ENCODE measurements at places on chromosomes 7 and 10. TPM values are rescaled to one million over a fixed set of nuclear protein-coding genes. Genes with fewer than 3 reads are reported as not detected.

The C10orf62 gene
- polyA plus RNA-seq, result 0.11 TPM

The CYP26C1 gene
- polyA plus RNA-seq, result not detected

The SLIT1 gene
- 0.70 TPM for polyA plus RNA-seq

The PTTG1IP2 gene
- not detected for polyA plus RNA-seq

The SLC13A1 gene
- polyA plus RNA-seq, result not detected

The TAS2R41 gene
- not detected for polyA plus RNA-seq

The HKDC1 gene
- polyA plus RNA-seq, result not detected

The CPXM2 gene
- 0.25 TPM for polyA plus RNA-seq

The KCNMA1 gene
- polyA plus RNA-seq, result 15.1 TPM

- no peak for DNase-seq
These were observed 46.2 kb downstream of the AOC1 start for GRCh38 chr7:150898475-150899011.

DNA sequence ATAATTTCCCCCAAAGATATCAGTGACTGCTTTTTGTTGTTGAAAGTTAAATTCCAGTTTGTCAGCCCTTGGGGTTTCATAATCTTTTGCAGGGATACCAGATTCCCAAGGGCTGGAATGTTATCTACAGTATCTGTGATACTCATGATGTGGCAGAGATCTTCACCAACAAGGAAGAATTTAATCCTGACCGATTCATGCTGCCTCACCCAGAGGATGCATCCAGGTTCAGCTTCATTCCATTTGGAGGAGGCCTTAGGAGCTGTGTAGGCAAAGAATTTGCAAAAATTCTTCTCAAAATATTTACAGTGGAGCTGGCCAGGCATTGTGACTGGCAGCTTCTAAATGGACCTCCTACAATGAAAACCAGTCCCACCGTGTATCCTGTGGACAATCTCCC lies 3.2 kb downstream of the CYP26A1 start:
- DNase-seq, result no peak

DNA sequence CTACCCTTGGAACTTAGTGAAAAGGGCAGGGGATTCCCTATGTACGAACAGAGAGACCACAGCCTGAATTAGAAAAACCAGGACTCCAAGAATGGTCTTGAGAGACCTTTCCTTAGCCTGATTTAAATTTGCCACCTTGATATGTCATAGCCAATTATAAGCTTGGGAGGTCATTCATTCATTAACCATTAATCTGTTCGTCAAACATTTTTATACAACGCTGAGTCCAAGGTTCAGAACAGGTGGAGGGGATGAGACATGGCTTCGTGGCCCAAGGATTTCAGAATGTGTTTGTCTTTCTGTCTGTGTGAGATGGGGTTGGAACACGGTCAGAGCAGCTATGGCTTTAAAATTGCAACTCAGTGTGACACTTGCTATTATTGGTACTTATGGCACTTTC lies 158.0 kb downstream of the PAXIP1 start:
- no peak for DNase-seq

DNA sequence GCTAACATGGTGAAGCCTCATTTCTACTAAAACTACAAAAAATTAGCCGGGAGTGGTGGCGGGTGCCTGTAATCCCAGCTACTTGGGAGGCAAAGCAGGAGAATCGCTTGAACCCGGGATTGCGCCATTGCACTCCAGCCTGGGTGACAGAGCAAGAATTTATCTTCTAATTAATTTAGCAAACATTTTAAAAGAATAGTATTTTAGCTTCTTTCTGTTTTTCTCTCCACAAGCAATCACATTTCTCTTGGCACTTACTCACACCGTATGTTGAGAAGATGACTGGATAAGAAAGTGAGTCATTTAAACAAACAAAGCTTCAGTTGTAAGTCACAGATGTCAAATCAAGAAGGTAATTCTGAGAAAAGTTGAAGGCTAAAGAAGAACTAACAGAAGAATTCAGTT lies 264.0 kb downstream of the ARL4A start:
- no peak for DNase-seq

- no peak for DNase-seq
These were observed 46.8 kb downstream of the FAM107B start for GRCh38 chr10:14727924-14728323.

GRCh38 chr10:66777665-66778064 lies 148.2 kb upstream of the LRRTM3 start:
- no peak for DNase-seq

DNA sequence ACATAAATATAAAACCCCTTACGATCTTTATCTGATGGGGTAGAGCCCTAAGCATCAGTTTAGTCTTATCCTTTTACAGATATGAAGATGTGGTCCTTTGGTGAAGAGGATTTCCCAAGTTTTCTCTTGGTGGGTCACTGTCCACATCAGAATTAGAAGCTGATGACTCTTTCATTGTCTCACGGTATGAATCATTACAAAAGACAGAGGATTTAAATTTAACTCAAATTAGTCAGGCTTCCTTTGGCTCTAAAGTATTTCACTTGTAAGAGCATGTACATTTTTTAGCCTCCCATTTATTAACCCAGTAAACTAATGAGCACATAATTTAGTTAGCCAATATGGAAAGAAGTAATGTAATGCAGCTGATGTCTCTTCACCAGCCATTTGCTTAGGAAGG lies 49.9 kb upstream of the TMEM26 start:
- no peak for DNase-seq

- no peak for DNase-seq
These were observed 141.8 kb upstream of the ASAH2 start for GRCh38 chr10:50392966-50393718.

DNA sequence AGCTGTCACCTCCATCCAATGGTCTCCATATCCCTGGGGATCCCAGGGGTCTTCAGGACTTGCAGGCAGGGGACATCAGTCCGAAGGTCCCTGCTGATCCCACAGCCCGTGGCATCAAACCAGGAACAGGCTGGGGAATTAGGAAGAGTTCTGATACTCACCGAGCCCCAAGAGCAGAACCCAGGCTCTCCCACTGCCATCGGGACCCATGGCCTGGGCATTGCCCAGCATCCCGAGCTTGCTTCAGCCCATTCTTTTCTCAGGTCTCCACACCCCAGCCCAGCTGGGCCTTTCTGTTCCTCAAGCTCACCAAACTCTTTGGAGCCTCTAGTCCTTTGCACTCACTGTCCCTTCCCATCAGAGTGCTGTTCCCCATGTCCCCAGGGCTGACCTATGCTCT lies 280.9 kb downstream of the GRID1 start:
- no peak for DNase-seq

DNA sequence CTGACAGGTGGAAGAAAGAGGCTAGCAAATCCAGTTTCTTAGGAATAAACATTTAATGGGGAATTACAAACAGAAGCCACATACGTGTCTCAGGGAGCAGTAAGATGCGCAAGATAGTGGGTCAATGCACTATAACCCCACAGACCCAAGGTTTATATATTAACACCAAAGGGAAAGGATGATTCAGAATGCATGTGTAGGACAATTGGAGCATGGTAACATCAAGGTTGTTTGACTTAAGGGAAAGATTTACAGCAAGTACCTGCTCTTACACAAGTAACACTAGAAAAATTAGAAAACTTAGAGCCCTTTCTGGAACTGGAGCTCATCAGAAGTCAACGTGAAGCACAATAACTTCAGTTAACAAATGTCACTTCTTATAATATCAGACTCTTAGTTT lies 161.1 kb upstream of the ZWINT start:
- DNase-seq, result no peak

DNA sequence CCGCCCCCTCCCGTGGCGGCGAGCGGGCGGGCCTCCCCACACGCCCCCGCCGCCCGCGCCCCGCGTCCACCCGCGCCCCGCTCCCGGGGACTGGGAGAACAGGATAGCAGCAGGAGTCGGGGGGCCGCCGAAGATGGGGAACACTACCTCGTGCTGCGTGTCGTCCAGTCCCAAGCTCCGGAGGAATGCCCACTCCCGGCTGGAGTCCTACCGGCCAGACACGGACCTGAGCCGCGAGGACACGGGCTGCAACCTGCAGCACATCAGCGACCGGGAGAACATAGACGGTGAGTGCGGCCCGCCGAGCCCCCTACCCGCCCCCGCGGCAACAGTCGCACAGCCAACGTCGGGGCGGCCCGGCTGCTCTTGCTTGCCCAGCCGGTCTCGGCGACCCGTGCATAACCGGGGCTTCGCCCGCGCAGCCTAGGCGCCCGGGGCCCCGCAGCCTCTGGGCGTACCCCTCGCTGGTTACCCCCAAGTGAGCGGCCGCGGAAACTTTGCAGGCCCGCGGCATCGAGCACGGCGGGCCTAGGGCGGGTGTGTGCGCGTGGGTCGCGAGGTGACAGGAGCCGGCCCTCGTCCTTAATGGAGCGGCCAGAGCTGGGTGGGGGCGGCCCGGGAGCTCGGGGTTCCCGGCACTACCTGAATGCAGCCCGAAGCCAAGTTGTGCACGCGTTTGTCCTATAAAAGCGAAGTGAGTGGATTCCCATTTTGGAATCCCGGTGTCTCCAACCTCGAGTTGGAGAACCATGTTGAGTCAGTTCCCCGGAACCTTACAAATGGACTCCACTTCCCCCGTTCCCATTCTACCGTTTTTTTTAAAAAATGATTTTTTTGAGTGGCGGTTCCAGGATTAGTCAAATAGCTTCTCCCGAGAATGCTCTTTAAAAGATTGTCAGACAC lies 863 bp downstream of the CCNY start:
- no peak for DNase-seq

DNA sequence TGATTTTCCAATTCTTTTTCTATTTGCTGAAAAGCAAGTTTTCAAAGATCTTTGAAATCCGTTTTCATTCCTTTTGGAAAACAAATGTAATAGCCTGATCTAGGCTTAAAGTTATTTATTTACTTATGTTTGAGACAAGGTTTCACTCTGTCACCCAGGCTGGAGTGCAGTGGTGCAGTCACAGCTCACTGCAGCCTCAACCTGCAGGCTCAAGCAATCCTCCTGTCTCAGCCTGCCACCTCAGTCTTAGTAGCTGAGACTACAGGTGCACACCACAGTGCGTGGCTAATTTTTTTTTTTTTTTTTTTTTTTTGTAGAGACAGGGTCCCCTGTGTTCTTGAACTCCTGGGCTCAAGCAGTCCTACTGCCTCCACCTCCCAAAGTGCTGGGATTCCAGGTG lies 4.6 kb downstream of the ST7 start:
- no peak for DNase-seq

GRCh38 chr10:69366738-69367137 lies 50.0 kb downstream of the TACR2 start:
- DNase-seq, result no peak

GRCh38 chr7:115707258-115708012 lies 323.1 kb downstream of the TFEC start:
- no peak for DNase-seq

DNA sequence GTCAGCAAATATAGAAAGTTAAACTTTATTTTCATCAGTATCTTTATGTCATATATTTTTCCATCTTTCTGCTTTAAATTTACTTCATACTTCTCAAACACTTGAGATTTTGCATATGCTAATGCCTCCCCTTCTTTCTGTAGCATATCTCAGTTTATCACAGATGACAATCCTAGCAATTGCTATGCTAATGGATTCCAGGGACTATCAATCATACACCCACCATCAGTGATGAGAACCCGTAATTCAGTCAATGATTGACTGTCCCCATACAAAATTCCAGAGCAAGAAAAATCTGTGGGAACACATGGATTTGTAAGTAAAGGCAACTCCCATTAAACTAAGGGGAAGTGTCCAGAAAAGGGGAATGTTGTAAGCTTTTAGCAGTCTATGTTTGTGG lies 432.4 kb upstream of the SEMA3D start:
- no peak for DNase-seq

DNA sequence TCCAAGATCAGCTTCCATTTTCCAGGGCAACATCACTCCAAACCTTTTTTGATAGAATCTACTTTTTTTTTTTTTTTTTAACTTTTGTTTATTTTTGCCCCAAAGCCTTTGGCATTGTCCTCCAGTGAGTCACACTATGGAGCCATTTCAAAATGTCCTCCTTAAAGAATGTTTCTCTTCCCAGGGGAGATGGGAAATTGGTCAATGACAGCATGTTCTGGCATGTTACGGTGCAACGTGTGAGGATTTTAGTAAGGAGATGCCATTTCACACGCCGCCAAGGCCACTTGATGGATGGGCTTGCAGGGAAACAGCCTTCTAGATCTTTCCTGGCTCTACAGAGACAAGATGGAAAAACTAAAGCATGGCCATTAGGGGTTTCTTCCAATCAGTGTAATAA lies 30.7 kb upstream of the TRIL start:
- no peak for DNase-seq

DNA sequence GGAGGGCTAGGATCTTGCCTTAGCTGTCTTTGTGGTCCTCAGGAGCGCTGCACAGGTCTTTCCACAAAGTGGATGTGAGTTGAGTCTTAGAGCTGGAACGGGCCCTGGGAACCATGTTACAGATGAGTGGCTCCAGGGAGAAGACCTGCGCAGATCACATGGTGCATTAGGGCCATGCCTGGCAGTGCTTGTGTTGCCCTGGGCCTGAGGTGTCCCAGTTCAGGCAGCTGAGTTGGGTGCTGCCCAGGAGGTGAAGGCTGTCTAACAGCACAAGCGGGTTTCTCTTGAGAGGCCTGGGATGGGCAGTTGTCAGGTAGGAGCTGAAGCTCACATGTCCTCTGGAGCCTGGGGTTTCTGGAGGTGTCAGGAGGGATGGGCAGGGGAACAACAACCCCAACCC lies 33.7 kb upstream of the ANKRD2 start:
- no peak for DNase-seq

DNA sequence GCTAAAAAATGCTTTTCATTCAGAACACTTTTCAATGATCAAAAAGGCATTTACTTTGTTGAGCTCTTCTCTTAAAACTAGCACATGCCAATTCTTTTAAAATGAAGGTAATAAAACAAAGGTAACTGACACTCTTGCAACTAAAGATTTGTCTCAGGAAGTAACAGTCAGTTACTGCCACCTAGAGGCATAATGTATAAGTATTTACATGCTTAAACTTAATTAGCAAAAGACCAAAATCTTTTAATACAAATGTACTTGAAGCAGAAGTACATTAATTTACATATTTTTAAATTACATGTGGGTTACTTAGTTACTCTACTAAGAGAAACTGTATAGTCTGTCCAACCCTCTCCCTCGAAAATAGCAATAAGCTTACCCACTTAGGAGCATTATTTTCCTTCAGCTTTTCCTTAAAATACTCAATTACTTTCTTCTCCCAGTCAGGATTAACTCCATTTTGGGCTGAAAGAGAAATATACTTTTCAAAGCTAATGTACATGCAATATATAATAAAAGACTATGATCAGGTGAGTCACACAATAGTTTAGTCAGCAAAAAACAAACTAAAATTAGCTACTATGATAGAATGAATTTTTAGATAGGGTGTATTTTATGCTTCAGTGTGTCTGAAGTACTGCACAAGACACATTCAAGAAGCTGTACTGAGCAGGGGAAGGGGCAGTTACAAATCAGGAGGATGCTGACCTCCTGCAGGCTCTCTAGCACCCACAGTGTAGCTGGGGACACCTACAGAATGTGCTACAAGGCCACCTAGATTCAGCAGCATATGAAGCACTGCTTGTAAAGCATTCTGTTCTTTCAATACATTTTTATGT lies 13.0 kb downstream of the MCMBP start:
- DNase-seq, result no peak

- no peak for DNase-seq
These were observed 40.9 kb downstream of the MTURN start for GRCh38 chr7:30175636-30176147.

GRCh38 chr10:61883371-61884025 lies 18.0 kb upstream of the ARID5B start:
- no peak for DNase-seq

All from forelimb muscle (tissue), 1 donor.